ENCODE measurements at places on chromosomes 2 and 18.

- no peak for DNase-seq
Observed at GRCh38 chr2:186590759-186591505, 1.1 kb downstream of the ITGAV start.

GRCh38 chr2:100752628-100753333 lies 67.2 kb upstream of the NPAS2 start:
- DNase-seq, result no peak

DNA sequence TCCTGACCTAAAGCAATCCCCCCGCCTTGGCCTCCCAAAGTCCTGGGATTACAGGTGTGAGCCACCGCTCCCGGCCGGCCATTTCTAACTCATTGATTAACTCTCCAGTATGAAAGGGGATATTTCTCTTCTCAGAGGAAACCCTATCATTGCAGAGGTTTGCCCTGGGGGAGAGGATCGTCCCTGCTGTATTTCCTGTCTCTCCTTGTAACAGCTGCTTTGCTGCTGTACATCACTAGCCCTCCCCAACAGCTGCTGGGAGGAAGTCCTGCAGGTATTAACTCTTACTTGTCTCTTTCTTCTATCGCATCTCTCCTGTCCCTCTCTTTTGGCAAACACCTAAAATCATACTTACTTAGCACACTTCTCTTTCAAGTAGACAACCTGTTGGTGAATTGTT lies 219.0 kb upstream of the DSEL start:
- no peak for DNase-seq

DNA sequence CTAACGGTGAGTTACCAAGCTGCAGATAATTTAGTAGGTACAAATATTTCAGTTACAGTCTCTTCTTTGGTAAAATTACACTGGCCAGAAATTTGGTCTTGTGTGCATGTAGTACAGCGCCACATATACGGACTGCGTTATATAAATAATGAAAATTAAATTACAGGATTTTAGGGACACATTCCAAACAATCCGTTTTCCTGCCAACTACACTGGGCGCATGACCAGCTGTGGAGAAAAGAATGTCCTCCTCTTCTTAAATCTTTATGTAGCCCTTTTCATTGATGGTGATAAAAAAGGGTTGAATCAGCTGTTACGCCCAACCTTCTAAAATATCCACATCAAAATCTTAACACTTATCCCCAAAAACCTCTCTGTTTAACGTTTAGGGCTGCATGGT lies 37.5 kb downstream of the TCF4 start:
- no peak for DNase-seq

GRCh38 chr18:63016270-63016669 lies 300.9 kb downstream of the PHLPP1 start:
- no peak for DNase-seq

DNA sequence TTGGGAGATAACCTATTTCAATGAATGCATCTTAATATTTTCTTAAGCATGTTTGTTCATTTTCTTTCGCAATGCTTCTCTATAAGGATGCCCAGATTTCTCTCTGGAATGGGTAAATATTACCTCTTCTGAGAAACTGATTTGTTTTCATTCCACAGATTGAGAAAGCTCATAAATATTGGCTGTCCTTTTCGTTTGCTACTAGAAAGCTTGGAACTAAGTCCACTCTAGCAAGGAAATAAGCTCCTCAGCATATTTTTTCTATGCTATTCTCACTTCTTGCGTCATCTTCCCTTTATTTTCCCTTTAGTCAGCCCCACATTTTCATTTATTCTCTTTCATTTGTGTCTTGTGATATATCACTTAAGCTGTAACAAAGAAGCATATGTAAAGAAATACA lies 76.3 kb downstream of the ANTXR1 start:
- no peak for DNase-seq

- DNase-seq, result no peak
Observed at GRCh38 chr2:205868773-205869333, 186.6 kb downstream of the NRP2 start.

DNA sequence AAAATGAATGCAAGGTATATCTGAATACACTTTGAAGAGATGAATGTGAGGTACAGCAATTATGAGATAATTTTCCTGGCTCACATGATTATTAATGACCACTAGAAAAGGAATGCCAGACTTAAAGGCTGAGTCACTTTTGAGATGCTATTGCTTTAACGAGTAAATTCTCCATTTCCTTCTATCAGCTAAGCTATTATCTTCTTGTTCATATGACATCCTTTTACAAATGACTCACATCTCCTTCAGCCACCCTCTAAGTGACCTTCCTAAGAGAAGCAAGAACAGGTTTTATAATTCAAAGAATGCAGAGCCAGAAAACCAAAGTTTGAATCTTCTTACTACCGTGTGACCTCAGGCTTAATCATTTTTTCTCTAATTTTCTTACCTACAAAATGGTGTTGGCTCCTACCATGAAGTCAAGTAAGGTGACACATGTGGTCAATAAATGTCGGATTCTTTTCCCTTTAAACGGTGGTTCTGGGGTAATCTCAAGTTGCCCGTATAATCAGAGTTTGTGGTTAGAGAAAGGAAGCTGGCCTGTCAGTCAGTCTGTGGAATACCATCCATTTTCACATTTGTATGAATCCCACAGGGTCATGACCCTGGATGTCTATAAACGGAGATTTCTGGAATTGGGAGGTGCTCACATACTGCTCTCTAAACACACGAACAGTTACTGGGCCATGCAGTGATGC lies 184.0 kb upstream of the PID1 start:
- DNase-seq, result no peak

DNA sequence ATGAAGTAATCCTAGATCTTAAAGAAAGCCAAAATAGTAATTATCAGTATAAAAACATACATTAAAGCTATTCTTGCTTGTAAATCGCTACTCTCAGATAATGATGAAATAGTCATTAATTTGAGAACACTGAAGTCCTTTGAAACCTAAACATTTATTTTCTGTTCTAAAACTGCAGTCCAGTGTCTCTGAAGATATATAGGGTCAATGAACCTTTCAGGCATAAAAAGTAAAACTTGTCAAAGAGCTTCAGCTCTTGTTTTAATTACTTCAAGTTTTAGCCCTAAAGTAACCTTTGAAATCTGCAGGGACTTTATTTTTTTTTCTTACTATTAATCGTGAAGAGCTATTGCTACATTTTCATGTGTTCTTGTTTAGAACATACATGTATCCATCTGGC lies 116.3 kb downstream of the KYNU start:
- no peak for DNase-seq

GRCh38 chr18:80184243-80184772 lies 63.0 kb downstream of the PARD6G start:
- no peak for DNase-seq

GRCh38 chr2:141125432-141125831 lies 1005.4 kb downstream of the LRP1B start:
- no peak for DNase-seq

GRCh38 chr2:214103276-214104001 lies 307.4 kb upstream of the VWC2L start:
- no peak for DNase-seq

DNA sequence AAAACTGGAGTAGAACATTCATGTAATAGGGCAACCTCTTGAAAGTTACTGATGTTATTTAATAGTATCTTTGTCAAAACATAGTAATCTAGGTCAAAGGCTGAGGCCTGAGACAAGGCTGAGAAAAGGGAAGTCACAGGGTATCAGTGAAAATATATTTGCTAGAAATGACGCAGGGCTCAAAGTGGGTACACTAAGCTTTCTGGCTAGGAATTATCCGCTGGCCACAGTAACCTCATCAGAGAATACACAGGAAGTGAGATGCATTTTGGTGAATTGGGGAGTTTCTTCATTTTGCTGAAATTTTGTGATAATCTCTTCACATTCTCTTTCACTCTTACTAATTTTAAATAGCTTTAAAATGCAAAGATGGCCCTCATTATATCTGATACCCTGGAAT lies 206.8 kb downstream of the OTX1 start:
- no peak for DNase-seq

- DNase-seq, result no peak
Observed at GRCh38 chr2:73972846-73973245, 11.9 kb upstream of the TET3 start.

DNA sequence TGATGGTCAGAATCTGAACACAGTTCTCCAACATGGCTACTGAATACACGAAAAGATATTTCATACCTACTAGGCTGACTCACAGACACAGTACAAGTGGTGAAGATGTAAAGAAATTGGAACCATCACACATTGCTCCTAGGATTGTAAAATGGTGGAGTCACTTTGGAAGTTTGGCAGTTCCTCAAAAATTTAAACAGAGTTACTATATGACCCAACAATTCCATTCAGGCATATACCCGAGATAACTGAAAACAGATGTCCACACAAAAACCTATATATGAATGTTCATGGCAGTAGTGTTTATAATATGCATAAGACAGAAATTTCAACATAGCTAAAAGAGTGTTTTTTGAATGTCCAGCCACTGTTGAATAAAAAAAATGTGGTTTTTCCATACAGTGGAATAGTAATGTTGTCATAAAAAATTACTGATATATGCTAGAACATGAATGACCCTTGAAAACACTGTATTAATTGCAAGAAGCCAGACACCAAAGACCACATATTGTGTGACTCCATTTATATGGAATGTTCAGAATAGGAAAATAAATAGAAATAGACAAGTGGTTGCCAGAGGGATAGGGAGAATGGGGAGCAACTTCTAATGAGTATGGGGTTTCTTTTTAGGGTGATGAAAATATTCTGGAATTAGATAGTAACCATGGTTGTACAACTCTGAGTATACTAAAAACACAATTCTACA lies 10.1 kb downstream of the RMP24 start:
- DNase-seq, result no peak

GRCh38 chr2:74584088-74584645 lies 29.6 kb downstream of the DOK1 start:
- DNase-seq, result no peak

- no peak for DNase-seq
Observed at GRCh38 chr2:7653617-7654016, 736.4 kb downstream of the RNF144A start.

GRCh38 chr2:214104219-214104618 lies 306.6 kb upstream of the VWC2L start:
- no peak for DNase-seq

DNA sequence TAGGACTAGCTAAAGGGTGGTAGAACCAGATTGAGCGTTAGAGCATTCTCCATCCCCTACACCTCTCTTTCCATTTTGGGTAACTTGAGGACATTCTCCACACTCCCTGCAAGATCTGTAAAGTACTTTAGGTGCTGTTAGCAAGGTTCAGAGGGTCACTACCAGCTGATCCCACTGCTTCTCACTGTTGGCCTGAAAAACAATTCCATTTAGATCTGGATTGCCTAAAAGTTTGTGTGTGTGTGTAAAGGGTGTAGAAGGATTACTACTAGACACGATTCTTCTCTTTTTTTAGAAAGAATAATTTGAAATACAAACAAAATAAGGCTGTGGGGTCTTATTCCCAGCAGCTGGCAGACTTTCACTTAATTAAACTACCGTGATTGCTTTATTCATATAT lies 95.1 kb upstream of the TMEM178A start:
- no peak for DNase-seq

DNA sequence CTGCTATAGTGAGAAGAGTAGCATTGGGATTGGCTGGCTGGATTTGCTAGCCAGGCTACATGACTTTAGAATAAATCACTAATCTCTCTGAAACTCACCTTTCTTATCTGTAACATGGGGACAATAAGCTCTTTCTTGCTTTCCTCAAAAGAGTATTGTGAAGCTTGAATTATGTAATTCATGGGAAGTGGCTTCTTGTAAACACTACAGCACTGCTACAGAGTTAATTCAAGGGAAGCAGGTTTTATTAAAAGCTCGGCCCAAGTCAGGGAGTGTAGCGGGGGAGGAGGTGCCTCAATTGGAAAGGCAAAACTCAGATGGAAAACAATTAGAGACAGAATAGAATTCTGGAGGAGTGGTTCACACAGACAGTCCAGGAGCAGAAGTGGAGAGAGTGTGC lies 100.9 kb upstream of the CELF4 start:
- DNase-seq, result no peak

- DNase-seq, result no peak
Observed at GRCh38 chr2:160201849-160202539, 1.9 kb upstream of the ITGB6 start.

DNA sequence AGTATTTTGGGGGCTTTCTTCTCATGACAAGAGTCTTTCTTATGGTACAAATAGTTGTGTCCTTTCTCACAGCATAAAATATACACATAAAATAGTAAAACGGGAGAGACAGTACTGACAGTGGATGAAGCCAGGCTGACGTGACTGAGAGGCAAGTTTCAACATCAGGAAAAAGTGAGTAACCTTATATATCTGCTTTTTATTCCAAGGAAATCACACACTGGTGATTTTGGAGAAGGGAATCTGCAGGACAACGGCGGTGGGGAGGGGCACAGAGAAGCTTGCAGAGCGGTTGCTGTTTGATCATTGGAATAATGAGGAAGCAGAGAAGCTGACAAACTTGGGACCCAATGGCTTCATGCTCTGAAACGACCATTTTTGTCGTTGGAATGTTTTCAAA lies 130.6 kb upstream of the ZNF236 start:
- no peak for DNase-seq

- peak; percentile 71 for DNase-seq
Observed at GRCh38 chr2:134917888-134918525, 615 bp upstream of the CCNT2 start.

DNA sequence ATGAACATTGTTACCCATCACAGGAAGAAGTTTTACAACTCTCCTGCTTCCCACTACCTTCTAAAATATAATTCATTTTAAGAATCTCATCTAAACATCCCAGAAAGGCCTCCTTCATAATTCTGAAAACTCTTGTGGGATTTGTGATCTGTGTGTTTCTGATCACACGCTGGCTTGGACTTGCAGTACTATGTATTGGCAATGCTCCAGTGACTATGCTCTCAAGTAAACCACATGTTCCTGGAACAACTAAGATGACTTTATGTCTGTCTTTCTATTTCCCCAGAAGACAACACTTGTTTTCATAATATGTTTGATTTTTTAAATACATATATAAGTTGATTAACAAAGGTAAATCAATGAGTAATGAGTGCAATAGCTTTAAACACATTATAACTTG lies 376.6 kb upstream of the NETO1 start:
- DNase-seq, result no peak

DNA sequence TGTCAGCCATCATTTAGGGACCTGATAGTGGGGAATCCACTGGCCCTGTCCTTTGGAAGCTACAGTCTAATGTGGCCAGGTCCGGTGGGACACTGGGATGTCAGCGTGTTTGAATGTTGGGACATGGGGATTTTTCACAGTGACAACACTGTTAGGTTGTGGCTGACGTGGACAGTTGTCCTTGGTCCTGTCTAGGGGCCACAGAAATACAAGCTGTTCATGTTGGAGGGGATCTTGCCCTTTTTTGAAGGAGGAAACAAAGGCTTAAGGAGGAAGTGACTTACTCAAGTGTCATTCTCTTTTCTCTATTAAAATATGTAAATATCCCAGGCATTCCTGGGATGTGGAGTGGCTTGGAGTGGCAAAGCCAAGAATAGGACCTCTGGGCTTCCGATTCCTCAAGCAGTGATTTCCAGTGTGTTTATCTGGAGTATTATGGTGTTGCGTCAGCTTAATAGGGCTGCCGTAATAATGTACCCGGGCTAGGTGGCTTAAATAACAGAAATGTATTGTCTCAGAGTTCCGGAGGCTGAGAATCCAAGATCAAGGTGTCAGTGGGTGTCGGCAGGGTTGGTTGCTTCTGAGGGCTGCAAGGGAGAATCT lies 8.5 kb downstream of the ACOXL start:
- no peak for DNase-seq
